IPS DF 6.9 (cell line): ENCODE measurements at places on chromosomes 1 and 21.

- DNase-seq: no peak
Observed at GRCh38 chr1:3656450-3657095, 4.3 kb downstream of the TP73 start.

- no peak for DNase-seq
Observed at GRCh38 chr1:161115132-161115711, 2.6 kb downstream of the PFDN2 start.

DNA sequence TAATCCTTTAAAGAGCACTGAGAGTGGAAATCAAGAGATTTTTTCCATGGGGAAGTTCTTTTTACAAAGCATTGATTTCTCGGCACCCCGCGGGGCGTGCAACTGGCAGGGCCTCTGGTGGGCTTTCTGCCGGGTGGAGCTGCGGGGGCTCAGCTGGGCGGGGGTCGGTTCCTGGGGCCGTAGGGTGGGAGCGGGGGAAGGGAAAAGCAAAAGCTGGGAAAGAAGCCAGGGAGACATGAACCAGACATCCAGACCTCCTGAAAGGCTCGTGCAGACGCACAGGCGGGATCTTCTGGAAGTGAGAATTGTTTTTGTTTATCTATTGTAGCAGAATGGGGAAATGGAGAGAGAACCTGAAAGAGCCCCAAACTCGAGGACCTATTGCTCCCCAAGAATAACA lies 235.2 kb downstream of the FAM72C start:
- DNase-seq: no peak

DNA sequence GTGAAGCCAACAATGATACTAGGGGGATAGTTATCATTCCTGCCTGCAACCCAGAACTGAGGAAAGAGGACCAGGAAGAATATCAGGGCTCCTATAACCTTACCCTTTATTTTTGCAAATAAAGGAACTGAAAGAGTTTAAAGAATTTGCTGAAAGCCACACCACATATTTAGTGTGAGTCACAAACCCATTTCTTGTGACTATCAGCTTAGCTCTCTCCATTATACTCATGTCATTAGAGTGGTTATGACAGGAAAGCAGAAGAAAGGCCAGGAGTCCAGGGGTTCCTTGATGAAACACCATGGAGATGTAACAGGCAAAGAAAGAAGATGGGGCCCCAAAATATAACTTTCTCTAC lies 141.1 kb upstream of the SAMSN1 start:
- DNase-seq: no peak

- DNase-seq: peak; percentile 68
Observed at GRCh38 chr1:202852163-202852904, 36.6 kb downstream of the RABIF start.

DNA sequence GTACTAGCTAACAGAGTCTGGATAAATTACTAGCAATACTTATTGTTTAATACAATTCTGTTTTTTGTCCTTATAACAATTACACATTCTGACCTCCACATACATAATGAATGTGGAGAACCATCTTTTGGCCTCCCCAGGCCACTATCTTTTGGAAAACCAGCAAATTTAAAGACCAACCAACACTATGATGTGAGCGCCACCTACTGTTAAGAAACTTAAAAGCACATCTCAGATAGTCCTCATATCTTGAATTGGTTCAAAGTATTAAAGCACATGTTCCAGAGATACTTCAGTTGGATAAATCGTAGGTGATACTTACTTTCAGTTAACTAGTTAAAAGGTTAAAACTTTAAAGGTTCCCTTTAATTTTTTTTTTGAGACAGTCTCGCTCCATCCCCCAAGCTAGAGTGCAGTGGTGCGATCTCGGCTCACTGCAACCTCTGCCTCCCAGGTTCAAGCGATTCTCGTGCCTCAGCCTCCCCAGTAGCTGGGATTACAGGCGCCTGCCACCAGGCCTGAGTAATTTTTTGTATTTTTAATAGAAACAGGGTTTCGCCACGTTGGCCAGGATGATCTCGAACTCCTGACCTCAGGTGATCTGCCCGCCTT lies 29.3 kb upstream of the USP1 start:
- peak; percentile 63 for DNase-seq

DNA sequence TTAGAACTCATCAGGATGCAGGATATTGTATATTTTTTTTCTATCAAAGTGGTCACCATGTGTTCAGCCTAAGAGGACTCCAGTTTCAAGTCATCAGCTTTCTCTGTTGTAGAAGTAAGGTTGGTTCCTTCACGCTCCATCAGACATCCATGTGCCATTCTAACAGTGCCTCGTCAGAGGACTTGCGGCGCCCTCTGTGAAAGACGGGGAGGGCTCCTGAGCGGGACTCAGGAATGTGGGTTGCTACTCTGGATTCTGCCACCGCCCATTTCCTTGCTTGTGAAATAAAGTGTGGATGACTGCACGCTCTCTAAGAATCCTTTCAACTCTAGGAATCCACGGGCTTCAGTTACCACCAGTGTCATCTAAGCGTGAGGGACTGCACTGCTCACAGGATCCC lies 593.5 kb downstream of the KIF26B start:
- DNase-seq: no peak

DNA sequence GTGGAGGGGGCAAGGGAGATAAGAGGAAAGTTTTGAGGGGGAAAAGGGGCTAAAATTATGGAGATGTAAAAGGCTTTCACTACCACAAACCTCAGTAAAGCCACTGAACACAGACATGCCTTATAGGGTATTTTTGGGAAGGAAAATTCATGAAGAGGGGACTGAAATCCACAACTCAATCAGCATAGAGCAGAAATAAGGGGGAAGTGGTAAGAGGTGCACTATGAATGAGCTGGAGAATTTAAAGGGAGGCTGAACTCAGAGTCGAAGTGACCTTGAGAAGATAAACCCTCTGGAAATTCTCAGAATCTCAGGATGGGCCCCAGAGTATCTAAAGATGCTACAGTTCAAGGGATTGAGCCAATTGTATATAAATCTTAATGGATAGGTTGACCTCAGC lies 15.3 kb downstream of the RHEX start:
- no peak for DNase-seq

GRCh38 chr21:41180752-41181151 lies 12.8 kb downstream of the BACE2 start:
- no peak for DNase-seq

- no peak for DNase-seq
Observed at GRCh38 chr1:16092923-16093511, 19.6 kb upstream of the FAM131C start.

DNA sequence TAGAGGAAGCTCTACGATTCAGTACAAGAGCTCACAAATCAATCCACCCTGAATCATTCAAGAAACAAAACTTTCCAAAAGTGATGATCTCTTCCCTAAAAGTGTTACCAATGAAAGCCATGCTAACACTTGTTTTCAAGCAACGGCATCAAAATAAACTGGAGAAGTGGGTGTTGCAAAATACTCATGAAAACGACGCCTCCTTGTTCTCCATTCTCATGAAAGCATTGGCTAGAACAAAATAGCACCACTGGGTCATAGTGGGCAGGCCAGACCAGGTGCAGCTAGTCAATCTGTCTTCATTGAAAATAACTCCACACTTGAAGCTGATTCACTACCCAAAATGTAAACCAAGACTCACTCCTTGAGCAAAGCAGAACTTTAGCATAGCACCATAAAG lies 4.3 kb downstream of the TIAM1 start:
- DNase-seq: no peak

DNA sequence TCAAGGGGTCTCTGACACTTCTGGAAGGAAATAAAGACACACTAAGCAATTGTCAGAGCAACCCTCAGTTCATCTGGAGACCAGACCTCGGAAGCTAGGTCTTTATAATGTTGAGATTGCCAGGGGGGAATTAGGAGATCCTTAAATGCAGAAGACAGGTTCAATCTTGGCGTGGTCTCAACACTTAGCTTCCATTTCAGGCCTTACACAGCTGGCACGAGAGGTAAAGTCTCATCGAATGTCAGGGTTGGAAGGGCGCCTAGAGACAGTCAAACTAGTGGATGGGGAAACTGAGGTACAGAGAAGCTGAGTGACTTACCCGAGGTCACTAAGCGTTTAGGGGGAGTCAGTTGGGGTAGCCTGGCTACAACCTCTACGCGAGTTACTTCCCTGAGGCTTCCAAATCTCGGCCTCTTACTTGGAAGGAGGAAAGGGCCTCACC lies 562 bp upstream of the EPB41 start:
- DNase-seq: no peak

DNA sequence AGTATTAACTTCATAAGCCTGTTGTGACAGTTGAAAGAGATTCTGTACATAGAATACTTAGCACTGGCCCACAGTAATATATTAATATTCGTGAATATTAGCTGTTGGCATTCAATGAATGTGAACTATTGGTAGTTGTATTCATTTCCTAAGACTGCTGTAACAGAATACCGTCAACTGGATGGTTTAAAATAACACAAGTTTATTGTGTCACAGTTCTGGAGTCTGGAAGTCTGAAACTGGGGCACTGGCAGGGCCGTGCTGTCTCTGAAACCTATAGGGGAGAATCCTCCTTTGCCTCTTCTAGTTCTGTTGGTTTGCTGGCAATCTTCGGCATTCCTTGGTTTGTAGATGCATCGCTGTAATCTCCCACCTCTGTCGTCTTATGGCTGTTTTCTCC lies 47.5 kb downstream of the OLFML3 start:
- DNase-seq: no peak

GRCh38 chr1:109653306-109653705 lies 2.6 kb upstream of the GSTM4 start:
- no peak for DNase-seq

DNA sequence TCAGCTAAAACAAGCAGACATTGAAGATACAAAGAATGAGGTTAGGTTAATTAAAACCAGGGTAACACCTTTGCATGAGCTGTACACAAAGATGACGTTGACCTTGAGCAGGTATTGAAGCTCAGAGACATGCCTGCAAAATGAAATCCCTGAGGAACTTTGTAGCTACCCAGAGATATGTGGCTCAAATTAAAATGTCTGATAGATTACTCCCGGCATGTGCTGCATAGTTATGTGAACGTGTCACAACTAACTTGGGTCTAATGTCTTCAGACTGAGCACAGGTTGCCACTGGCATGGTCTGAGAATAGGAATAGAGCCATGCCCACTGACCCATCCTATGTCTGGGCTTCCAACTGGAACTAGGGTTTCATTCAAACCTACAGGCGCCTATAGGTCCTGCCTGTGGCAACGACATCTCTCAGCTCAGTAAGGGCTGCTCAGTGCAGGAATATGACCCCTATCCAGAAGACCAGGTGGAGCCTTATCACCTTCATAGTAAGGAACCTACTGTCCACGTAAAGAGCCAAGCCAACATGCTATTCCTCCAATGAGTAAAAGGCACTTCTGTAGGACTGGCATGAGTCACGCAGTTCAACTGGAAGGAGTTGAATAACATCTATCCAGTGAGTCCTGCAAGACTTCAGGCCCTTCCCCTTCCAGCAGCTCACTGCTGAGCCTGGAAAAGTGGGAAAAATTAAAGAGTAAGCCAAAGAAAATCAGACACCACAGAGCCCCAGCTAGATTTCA lies 60.7 kb downstream of the PRKAB2 start:
- no peak for DNase-seq

- no peak for DNase-seq
Observed at GRCh38 chr1:243261390-243261789, 5.5 kb downstream of the SDCCAG8 start.

GRCh38 chr1:20534659-20535417 lies 17.5 kb upstream of the FAM43B start:
- no peak for DNase-seq

- no peak for DNase-seq
Observed at GRCh38 chr1:179105393-179105792, 23.5 kb downstream of the TOR3A start.

DNA sequence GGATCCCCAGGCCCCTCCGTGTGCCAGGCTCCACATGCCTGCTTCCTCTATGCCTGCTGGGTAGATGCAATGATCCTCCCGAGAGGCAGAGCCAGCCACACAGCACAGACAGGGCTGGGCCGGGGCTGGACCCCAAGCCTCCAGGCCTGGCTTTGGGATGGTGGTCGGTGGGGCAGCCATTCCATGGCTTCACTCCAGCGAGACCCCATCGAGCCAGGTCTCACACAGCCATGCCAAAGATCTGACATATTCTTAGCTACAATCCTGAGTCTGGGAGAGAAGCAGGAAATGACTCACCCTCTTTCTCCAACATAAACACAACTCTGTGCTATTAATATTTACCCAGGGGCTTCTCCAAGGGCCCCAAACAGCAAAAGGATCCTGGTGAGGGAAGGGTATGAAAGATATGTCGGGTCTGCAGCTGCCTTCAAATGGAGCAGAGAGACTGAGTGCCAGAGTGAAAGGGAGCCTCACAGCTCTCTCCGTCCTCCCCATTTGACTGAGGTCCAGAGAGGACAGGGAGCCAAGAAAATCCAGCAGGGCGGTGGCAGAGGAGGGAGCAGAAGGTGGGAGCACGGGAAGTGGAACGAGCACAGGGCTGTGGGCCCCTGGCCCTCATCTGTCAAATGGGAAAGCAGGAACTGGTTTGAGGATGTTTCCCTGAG lies 639.5 kb downstream of the MATN1 start:
- no peak for DNase-seq

GRCh38 chr1:233383984-233384383 lies 56.5 kb downstream of the MAP3K21 start:
- no peak for DNase-seq

GRCh38 chr1:220828179-220828490 lies 41.4 kb downstream of the MTARC1 start:
- DNase-seq: no peak

GRCh38 chr1:168287237-168287664 lies 6.6 kb downstream of the TBX19 start:
- no peak for DNase-seq

GRCh38 chr1:77900687-77901293 lies 12.4 kb downstream of the NEXN start:
- DNase-seq: peak; percentile 11

DNA sequence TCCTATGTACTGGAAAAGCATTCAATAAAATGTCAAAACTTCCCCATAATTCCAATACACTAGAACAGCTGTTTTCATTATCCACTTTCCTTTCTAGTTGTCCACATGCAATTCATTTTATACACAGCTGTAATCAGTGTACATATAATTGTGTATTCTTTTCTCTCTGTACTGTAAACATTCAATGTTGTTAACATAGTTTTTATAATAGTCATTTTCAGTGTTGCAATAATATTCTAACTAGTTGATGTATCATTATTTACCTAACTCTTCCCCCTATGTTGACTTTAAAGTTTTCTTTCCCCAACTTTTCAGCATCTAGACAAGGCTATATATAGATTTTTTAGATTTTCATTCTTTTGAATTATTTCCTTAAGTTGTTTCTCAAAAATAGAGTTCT lies 44.4 kb downstream of the DIPK1A start:
- no peak for DNase-seq

- no peak for DNase-seq
Observed at GRCh38 chr1:33517596-33518250, 45.3 kb downstream of the ZSCAN20 start.

DNA sequence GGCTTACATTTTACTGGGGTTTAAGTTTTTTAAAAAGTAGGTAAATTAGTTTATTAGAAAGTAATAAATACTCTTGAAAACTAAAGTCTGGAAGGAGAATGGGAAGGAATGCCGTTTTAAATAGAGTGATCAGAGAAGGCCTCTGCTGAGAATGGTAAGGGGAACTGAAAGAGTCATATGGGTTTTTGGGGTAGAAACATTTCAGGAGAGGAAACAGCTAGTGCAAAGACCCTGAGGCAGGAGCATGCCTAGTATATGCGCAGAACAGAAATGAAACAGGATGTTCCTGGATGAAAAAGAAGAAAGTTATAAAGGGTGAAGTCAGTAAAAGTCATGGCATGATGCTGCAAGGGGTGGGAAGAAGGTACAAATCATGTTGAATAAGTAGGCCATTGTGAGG lies 38.9 kb downstream of the ZC3H11B start:
- no peak for DNase-seq

- DNase-seq: no peak
Observed at GRCh38 chr1:230517326-230517725, 91.2 kb upstream of the PGBD5 start.

GRCh38 chr21:25980710-25981109 lies 189.9 kb downstream of the APP start:
- DNase-seq: no peak
